ENCODE measurements at places on chromosomes 11 and 22. TPM values are rescaled to one million over a fixed set of nuclear protein-coding genes. Genes with fewer than 3 reads are reported as not detected.

- no peak for DNase-seq
These were observed 146.2 kb downstream of the ATXN10 start for GRCh38 chr22:45817745-45818423.

DNA sequence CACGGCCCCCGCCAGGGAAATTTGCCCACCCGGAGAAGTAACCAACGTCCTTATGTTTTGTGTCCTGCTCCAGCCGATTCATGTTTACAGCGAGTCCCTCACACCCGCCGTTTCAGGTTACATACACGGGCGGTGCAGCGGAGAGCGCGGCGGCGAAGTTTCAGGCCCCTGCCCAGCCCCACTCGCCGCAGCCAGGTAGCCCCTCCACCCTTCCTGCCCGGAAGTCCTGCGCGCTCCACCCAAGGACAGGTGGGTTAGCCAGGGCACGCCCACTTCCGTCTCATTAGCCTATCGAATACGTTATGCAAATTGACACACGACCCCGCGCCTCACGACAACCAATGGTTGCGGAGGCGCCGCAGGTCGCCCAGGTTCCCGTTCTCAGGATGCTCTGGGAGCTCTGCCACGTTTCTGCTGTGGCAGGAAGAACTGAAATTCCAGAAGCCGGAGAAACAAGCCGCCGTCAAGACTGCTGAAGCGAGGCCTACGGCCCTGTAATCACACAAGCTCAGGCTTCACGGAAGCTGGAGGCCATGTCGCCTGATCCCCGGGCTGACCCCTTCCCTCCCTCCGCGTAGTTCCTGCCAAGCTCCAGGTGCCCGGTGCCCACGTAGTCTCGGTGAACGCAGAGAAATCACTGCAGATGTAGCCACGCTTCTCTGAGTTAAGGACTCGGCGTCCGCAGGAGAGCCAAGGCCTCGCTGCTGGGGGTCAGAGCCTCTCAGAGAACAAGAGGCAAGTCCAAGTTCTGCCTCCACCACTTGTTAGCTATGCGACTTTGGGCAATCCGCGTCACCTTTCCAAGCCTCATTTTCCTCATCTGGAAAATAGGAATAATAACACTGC is 22.4 kb upstream of the MYH9 start:
- peak; percentile 86 for DNase-seq

DNA sequence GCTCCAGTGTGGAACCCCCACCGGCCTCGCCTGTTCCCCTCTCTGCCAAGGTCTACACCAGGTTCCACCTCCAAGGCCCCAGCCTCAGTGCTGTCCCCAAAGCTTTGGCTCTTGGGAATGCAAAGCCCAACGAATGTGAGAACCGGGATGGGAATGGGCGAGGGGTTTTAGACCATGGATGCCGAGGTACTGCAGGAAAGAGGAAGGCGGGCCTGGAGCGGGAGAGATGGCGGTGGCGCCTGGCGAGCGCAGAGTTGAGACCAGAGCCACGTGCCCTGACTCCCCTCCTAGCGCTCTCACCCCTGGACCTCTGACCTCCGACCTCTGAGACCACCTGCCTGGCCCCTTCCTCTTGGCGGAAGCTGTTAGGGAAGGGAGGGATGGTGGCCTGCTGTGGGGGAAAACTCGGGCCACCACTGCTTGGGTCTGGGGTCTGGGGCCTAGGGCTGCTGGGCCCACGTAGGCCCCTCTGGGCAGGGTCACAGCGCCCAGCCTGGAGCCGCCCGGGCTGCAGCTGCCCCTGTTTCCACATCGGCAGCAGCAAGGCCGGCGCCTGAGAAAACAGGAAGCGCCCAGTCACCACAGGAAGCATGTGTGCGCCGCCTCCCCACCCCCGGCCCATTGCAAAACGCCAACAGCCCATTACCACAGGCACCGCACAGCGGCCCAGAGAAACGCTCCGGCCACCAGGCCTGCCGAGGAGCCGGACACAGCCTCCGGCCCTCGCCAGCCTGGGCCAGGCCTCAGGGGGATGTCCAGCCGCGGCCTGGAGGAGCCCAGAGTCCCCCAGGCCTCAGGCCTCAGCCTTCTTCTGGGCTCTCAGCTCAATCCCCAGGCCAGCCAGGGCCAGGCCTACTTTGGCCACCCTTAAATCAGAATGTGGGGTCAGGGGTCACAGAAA is 13.8 kb upstream of the SLC39A13 start:
- DNase-seq: peak; percentile 18

DNA sequence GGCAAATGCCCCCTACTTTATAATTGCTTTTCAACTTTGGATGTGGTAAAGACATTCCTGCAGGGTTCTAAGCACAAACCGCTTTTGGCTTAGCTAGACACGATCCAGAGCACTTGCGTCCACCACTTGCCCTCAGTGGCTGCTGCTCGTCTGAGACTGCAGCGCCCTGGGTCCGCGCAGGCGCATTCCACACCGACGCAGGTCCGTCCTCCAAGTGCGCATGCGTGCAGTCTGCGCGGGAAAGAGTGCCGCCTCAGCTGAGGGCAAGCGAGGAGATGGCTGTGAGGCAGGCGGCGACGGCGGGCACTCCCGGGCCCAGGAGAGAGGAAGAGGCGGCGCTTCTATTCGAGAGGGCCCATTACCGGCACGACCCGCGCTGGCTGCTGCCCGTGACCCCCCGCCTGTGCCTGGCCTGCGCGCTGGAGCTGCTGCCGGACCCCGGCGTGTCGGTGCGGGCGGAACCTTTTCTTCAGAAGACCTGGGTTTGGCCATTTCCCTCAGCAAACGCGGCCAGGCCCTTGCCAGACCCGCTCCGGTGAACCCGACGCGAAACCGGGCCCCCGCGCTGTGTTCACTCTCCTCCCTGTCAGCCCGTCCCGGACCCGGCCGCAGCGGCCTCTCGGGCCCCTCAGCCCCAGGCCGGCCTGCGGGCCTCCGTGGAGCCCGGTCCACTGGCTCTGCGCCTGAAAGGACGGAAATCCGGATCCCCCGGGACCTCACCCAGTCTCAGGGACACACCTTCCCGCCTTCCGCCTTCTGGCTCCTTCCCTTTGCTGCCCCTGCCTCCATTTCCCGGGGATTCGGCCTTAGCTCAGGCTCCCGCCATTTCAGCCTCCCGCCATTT is at the start of gene MEI1:
MEI1 (plus strand) TSS at position 240 of the 844 bp plus-strand sequence; CDS start at position 276, 36 bp downstream.
- peak; percentile 86 for DNase-seq

DNA sequence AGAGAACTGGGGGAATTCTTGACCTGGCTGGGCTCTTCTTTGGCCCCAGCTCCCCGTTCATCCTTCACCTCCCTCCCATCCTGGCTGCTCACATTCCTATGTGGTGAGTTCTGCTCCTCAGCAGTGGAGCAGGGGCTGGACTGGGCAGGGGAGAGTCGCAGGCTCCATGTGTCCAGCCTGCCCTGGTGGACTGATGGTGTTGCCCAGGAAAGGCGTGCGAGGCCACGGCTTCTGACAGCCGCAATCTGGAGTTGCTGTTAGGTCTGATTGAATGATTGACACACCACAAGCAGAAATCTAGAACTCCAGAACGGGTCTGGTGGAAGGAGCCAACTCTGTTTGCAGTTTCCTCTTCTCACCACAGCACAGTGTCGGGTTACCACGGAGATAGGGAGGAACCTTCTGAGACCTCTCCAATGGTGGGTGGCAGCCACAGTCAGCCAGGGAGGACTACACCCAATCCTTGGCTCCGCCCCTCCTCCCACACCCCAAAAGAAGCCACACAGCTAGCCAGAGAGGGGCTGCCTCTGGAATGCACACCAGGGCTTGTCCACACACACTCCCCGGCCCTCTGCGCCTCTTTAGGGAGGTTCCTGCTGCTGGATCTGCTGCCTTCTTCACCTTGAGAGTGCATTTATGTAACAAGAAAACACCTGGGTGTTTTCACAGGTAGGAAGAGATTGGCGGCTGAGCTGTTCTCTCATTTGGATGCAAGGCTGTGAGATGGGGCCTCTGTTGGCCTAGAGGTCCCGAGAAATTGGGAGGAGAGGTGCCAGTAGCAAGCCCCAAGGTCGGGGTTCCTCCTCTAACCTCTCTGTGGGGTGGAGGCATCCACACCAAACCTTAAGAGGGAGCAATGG is 56.4 kb upstream of the CD44 start:
- DNase-seq: no peak

DNA sequence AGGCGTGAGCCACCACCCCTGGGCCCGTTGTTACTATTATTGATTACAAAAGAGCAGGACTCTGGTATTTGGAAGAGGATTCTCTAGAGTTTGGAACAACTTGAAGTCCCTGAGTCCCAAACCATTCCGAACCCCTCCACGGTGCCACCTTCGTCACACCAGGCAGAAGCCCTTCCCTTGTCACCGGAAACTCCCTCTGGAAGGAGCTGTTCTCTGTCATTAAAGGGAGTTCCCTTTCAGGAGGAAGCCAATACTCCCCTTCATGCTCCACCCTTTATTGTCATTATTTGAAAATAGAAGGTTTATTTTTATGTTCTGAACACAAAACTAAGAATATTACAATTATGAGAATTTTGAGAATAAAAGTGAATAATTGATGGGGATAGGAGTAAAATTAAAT is 5.1 kb upstream of the C11orf24 start:
- no peak for DNase-seq

- no peak for DNase-seq
These were observed 12.1 kb downstream of the TRIM51 start for GRCh38 chr11:55895216-55895615.

- peak; percentile 36 for DNase-seq
These were observed 103.6 kb upstream of the HSD17B12 start for GRCh38 chr11:43576803-43577521.

DNA sequence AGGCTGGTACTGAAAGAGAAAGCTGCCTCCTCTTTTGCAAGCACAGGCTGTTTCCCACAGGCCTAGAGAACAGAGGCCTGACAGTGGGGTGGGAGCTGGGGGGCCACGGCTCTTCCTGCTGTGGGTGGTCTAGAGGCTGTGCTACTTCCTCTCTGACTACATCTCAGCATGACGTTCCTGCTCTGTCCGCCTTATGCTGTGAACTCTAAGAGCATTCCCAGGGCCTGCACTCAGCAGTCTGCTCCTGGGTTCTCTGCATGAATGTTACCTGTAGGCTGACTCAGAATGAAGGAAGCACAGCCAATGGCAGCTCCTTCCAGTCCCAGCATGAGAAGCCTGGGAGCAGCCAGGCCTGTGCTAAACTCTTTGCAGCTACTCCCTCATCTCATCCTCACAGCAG is 534.3 kb downstream of the NTM start:
- no peak for DNase-seq

The OR51I1 gene
- polyA plus RNA-seq: not detected

The DDTL gene
- 1.4 TPM for polyA plus RNA-seq

The UBQLN3 gene
- not detected for polyA plus RNA-seq

The HEPN1 gene
- not detected for polyA plus RNA-seq

The ADAMTS15 gene
- 2.7 TPM for polyA plus RNA-seq

The MYBPC3 gene
- polyA plus RNA-seq: 0.22 TPM
